ENCODE measurements at places on chromosomes 5 and 9. TPM values are rescaled to one million over a fixed set of nuclear protein-coding genes. Genes with fewer than 3 reads are reported as not detected.
A peak's percentile ranks its signal among the peaks of the same experiment; 100 is the strongest.

DNA sequence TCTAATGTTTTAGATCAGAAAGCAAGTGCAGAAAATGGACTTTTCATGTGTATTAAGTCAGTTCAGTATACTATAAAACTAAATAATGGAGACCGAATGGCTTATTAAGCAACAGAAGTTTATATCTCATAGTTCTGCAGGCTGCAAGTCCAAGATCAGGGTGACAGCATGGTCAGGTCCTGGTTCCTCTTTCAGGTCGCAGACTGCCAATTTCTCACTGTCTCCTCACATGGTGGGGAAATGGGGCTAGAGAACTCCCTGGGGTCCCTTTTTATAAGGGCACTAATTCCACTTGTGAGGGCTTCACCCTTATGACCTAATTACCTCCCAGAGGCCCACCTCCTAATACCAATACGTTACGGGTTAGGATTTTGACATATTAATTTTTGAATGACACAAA lies 48.7 kb downstream of the RICTOR start:
- DNase-seq, result no peak

DNA sequence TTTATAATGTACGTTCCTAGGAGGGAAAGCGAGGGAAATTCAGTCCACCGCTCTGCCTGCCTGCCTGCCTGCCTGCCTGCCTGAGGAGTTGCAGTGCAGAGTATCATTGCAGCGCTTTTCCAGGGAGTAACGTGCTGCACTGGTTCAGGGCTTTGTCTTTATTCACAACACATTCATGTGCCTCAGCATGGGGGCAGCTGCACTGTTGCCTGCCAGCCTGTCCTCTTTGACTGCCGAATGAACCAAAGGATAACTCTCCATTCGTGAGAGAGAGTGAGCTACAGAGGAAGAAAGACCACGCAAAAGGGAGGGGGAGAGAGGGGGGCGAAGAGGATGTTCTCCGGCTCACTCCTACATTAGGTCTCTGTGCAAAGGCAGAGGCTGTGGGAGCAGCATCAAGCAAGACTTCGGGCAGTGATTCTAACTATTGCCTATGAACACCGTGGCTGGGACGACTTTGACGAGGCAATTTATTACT lies 791.2 kb downstream of the MAT2B start:
- peak; percentile 11 for DNase-seq

- no peak for DNase-seq
Observed at GRCh38 chr9:100939636-100940035, 88.9 kb upstream of the PLPPR1 start.

DNA sequence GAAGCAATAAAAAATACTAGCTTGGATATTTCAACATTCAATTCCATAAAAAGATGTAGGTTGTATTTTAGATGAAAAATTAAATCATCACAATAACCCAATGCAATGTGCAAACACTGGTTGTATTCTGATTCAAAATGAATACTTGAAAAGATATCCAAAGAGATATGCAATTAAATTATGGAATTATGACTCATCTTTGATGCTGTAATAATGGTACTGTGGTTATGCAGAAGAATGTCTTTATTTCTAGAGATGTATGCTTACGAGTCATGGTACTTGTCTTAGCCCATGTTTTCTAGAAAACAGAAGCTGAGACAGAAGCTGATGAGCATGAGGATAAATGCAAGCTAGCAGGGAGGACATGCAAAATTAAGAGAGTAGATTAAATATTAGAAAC lies 1941.4 kb upstream of the NUDT12 start:
- DNase-seq, result no peak

DNA sequence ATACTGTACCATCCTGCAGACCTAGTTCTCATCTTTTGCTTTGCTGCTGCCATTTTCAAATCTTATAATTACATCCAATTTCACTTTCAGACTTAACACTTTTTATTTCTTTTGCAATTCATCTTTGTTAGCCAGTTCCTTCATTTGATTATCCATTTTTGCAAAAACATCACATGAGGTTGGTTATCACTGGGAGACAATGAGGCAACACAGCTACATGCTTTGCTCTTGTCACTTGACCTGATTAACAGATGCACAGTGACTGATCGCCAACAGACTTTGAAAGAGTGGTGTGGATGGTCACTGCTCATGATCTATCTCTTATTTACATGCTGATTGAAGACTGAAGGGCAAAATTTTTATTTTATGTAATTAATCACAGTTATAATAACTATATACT lies 17.0 kb upstream of the RNF20 start:
- DNase-seq, result no peak

The CXCL14 gene
- polyA plus RNA-seq, result 41.2 TPM

The LHX3 gene
- not detected for polyA plus RNA-seq

The SLC2A6 gene
- 0.81 TPM for polyA plus RNA-seq

The RNF20 gene
- polyA plus RNA-seq, result 36.3 TPM

The STKLD1 gene
- polyA plus RNA-seq, result 1.5 TPM

The FOXD4 gene
- 2.7 TPM for polyA plus RNA-seq

Data from hindlimb muscle (tissue), 1 donor.